ENCODE measurements at places on chromosomes 5 and 9. TPM values are rescaled to one million over a fixed set of nuclear protein-coding genes. Genes with fewer than 3 reads are reported as not detected.

- no peaks in the 10 kb centered on the region for H3K36me3 ChIP-seq
- DNase-seq, result peak; percentile 64
- peaks cover 6% of the 10 kb centered on the region for H3K4me1 ChIP-seq
- H3K27me3 ChIP-seq, result peaks cover 44% of the 10 kb centered on the region
- H3K27ac ChIP-seq, result peak within 1 kb of the TSS; percentile 92
These were observed at the start of gene GPRIN1 for GRCh38 chr5:176609724-176610434. TSS of gene GPRIN1 (minus strand) at chr5:176610156. CDS start at chr5:176599834, 10,322 bp downstream.

DNA sequence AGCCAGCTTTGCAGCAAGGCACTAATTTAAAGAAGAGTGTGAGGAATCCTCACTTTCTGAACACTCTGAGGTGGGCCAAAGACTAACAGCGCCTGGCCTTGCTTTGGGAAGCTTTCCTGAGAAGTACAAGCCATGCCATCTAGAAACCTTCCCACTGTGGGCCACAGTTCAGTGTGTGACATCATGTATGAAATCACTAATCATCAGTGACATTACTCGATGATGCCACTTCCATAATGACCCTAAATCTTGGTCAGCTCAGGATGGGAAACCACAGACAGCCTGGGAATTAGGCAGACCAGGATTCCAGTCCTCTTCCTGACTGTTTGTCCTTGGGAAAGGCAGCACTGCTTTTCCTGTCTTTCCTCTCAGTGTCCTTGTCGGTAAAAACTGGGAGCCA is 54.2 kb upstream of the HSPA9 start:
- DNase-seq, result no peak
- H3K4me1 ChIP-seq, result no peaks in the 10 kb centered on the region
- no peak overlapping the region for H3K27ac ChIP-seq
- H3K36me3 ChIP-seq, result no peaks in the 10 kb centered on the region
- H3K27me3 ChIP-seq, result no peaks in the 10 kb centered on the region

The OSMR gene
- 0.19 TPM for total RNA-seq

The MEIKIN gene
- not detected for total RNA-seq

Measured in progenitor cell of endocrine pancreas (in vitro differentiated cells).